ENCODE measurements at places on chromosomes 12 and 14. TPM values are rescaled to one million over a fixed set of nuclear protein-coding genes. Genes with fewer than 3 reads are reported as not detected.

DNA sequence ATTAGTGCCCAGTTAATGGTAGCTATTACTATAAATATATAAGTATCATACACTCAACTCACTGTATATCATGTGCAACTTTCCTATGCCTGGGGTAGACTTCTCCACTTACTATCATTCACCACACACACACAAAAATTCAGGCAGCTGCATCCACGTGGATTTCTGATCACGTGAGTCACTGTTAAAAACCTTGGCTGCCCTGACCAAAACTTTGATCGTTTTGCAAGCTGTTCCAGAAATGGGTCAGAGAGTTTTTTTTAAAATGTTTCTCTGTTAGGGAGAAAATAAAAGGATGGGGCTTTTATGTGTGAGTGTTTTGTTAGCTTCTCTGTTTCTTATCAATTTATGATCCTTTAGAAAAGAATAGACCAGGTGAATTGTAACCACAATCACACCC, 198.2 kb upstream of the CNOT2 start:
- DNase-seq, result no peak

DNA sequence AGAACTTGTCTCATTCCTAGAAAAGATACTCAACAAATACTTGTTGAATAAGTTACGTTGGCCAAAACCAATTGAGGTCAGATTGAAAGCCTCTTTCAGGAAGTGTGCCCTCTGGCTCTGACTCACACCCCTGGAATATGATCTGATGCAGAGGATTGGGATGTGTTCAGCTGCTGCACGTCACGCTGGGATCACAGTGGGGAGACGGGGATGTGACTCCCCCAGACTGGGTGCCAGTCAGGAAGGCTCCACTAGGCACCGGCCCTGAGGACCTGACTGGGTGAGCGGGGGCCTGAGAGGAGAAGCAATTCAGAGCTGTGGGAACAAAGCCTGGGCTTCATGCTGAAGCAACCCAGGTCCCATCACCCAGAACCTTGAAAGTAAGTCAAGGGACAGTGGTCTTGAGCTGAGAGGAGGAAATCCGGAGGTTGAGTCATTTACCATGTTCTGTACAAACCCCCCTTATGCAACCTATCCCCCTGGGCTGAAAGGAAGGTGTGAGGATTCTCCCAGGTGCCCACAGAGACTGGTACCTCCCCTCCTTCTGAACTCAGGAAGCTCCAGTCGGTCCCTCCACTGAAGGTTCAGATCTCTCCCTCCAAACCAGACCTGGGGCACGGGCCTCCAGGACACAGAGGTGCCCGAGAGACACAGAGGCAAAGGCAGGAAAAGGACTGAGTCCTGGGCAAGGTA, 3.9 kb downstream of the CEBPE start:
- no peak for DNase-seq

IQSEC3 gene
- total RNA-seq, result 0.83 TPM

DNA sequence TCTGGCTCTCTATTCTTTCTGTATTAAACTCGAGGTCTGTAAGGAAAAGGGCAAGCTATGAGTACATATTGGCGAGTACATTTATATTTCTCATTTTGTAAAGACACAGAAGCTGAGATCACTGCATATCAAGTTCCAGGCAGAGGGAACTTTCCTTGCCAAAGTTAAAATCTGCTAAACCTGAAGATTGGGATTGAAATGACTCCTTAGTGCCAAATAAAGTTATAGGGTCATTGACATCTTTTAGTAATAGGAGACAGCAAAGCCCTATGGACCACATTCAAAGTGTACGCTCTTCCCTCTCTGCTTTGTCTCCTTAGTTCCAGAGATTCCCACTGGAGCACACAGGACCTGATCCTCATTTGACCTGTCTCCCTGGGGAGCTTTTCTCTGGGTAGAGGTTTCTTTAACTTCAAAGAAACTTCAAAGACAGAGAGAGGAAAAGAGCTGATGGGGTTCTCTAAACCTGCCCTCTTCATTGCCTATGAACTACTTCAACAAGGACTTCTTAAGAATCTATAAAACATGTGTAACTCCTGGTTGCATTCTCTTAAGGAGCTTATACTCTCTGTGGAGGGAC, 42.6 kb upstream of the PTPRR start:
- DNase-seq, result no peak

TMEM119 gene
- total RNA-seq, result 20.4 TPM

C12orf75 gene
- total RNA-seq, result 1.9 TPM

DNA sequence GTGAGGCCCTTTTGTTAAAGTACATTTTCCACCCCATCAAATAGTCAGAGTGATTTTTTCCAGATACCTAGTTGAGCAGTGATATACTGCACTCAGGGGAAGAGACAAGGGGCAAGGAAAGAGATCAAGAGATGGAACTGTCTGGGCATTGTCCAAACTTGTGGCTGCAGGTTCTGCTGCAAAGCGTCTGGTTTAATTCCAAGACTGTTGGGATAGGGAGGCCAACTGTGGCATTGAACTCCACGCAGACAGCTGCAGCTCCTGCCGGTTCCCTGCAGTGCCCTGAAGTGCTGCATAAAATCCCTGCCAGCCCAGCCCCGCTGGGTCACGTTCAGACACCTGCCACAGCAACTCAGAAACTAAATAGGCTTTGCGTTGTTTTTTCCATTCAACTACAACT, 30.5 kb downstream of the RPH3A start:
- no peak for DNase-seq

GRCh38 chr12:63862187-63862968, 17.9 kb downstream of the SRGAP1 start:
- peak; percentile 86 for DNase-seq

WDHD1 gene
- total RNA-seq, result 2.3 TPM

DNA sequence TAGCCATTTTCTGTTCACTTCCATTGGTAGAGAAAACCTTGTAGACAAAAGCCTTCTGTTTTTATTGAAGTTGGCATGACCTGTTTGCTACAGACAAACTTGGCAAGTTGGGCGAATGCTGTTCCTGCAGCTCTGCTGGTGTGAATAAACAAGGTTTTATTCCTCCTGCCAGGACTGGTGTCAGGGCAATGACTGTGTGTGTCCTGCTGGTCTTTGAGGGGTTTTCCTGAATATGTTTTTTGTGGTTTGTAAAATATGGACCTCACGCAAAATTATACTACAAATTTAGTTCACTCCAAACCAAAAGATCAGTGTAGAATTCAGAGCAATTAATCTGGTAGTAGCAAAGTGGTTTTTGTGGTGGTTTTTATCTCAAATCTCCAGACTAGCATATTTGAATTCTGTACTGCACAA, 140.8 kb downstream of the ERC1 start:
- DNase-seq, result peak; percentile 18

- DNase-seq, result no peak
Measured at GRCh38 chr14:100864960-100865681, 38.4 kb downstream of the RTL1 start.
